Left hindlimb (tissue), 1 donor: ENCODE measurements at places on chromosomes 6 and 20.
A peak's percentile ranks its signal among the peaks of the same experiment; 100 is the strongest.

GRCh38 chr6:112620812-112621569 lies 273.9 kb downstream of the RFPL4B start:
- no peak for DNase-seq

DNA sequence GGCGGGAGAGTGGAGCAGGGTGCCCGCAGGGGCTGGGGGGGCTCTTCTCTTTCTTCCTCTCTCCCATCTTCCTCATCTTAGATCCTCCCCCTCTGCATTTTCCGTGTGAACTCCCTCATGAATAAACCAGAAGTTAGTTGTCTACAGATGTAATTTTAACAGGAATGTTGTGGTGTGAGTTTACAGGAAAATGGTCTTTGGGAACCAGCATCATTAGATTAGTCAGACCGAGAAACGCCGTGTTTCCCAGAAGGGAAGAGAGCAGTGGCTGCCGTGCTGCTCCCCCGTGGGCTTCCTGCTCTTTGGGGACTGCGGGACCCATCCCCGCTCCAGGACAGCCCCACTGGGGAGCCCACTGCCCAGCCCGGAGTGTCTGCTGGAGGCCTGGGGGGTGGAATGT lies 3.4 kb downstream of the MYT1 start:
- no peak for DNase-seq

DNA sequence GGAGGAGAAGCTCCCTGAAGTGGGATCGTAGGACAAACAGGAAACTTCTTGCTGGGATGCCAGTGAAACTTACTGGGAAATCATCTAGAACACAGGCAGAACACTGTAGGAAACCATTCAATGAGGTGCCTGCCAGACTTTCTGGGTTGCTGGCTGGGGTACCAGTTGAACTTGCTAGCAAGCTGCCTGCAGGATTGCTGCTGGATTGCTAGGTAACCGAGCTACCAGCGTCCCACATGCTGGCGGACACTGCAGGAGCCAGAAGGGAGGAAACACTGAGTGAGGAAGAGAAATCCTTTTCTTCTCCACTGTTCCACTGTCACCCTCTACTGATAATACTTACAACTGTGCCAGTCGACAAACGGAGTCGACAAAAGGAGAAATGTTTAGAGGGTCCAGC lies 91.3 kb upstream of the SLC35B3 start:
- DNase-seq = no peak

- DNase-seq = no peak
Observed at GRCh38 chr20:48906221-48906877, 15.2 kb upstream of the ARFGEF2 start.

DNA sequence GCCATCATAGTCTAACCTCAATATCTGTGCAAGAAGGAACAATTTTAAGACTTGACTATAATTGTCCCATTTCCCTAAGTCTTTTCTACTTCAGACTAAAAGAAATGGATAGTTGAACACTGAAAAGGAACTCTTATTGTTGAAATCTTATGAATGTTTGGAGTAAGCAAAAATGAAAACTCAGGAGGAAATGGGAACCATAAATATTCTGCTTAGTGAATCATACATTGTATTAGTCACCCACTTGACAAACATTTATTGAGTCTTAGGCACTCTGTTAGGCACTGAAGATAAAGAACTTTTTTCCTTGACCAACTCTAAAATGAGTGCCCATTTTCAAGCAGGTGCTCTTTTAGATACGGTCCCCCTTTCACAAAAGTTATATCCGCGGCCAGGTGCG lies 8.7 kb downstream of the CCDC170 start:
- DNase-seq = no peak

DNA sequence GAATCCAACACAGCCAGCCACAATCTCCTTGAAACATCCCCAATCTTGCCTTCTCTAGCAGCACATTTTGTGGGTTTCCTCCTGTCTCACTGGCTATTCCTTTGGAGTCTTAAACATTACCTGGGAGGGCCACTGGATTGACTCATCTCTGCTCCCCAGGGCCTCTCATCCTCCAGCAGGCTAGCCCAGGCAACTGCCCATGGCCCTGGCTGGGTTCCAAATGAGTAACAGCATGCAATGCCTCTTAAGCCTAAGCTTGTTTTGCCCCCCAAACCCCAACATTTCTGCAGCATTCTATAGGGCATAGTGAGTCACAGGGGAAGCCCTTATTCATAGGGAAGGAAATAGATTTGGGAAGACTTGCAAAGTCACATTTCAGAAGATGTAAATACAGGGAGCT lies 204.9 kb downstream of the FOXA2 start:
- no peak for DNase-seq

GRCh38 chr6:149109397-149110070 lies 208.0 kb upstream of the TAB2 start:
- no peak for DNase-seq

DNA sequence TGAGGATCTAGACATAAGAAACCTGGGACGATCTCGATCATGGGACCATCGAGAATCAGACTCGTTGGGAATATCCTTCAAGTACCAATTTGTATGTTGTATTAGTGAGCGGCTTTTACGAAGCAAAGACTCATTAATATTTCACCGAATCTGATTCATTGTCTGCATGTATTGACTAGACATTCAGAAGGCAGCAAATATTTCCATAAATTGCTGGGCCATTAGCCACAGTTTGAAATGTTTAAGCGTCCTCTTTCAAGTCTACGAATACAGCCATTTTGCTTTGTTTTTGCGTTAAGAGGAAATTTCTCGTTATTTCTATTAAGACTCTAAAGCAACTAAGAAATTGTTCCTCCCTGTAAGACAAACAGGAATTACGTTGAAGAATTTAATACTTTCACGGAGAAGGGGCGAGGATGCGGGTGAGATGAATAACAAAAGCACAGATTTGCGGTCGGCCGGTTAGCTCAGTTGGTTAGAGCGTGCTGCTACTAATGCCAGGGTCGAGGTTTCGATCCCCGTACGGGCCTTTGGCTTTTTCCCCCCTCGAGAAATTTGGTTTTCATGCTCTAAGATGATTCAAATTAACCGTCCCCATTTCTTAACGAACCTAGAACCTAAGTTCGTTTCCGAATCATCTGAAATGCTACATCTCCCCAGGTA lies 18.5 kb downstream of the POM121L2 start:
- DNase-seq = no peak

GRCh38 chr6:163577404-163577803 lies 162.9 kb downstream of the QKI start:
- no peak for DNase-seq

DNA sequence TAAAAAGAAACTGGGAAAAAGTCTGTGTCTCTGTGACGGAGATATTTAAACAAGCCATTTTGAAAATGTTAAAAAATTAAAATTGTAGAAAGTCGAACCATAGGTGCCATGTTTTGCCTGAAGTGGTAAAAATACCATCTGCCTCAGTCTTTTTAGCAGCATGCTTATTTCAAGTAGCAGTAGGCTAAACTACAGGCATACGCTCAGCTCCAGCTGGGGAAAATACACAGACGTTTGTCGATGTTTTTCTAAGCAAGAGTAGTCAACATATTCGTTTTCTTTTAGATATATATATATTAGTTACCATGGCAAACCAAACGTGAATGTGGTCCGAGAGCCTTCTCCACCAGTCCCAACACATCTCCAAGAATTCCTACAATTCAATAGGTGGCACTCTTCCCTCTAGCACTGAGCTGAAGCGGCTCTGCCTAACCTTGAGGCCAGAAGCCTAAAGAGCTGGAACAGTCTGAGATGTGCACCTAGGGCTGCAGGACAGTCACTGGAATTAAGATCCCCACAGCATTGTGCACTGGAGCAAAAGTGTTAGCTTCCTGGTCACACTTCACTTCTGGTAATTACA lies 70.2 kb upstream of the BEND3 start:
- no peak for DNase-seq

- peak; percentile 36 for DNase-seq
Observed at GRCh38 chr6:152129691-152130151, 322.2 kb downstream of the ESR1 start.

DNA sequence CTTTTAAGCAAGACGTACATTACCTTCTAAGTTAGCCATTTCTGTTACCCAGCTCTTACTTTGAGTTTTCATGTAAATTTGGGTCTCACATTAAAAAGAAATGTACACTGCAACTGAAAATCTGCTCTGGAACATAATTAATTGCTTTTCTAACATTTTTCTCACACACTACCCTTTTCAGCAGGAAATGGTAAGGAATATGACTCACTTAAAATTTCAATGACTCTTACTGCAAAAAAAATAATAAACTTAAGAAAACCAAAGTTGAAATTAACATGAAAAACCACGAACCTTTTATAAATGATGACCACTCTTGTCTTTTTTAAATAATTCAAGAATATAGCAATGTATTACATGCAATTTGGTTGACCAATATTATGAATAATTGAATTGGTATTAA lies 1.3 kb downstream of the CGA start:
- DNase-seq = no peak

- no peak for DNase-seq
Observed at GRCh38 chr6:152273002-152273401, 364.2 kb downstream of the SYNE1 start.

- no peak for DNase-seq
Observed at GRCh38 chr6:94597487-94597886, 979.8 kb upstream of the MANEA start.

DNA sequence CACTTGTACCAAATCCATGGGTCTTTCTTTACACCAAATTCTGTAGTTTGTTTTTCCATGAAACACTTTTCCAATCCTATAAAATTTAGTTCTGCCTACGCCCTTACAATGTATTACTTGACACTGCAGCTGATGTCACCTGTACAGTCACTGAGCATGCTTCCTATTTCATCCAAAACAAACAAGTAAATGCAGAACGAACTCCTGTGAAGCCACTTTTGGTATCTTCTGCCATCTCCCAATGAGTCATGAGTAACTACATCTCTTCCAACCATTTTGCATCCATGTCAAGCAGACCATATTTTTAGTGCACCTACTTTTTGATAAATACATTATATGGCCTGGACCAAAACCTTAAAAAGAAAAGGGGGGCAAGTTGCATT lies 42.4 kb downstream of the HDDC2 start:
- DNase-seq = no peak

- peak; percentile 94 for DNase-seq
Observed at GRCh38 chr6:28985462-28986164, 19.5 kb downstream of the ZNF311 start.

GRCh38 chr6:157715728-157716164 lies 107.3 kb upstream of the SNX9 start:
- peak; percentile 63 for DNase-seq

DNA sequence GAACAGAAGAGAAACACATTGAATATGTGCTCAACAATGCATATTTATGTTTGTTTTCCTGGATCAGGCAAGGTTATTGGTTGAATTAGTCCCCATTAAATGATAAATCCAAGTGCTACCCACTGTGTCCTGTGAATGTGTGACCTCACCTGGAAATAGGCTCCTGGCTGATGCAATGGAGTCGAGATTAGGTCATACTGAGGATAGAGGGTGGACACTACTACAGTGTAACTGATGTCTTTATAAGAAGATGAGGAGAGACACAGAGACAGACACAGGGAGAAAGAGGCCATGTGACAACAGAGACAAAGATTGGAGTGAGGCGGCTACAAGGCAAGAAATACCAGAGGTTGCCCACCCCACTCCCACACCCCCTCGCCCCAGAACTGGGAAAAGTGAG lies 559.3 kb downstream of the C6orf118 start:
- DNase-seq = no peak

- no peak for DNase-seq
Observed at GRCh38 chr20:3446779-3447178, 24.0 kb upstream of the ATRN start.

DNA sequence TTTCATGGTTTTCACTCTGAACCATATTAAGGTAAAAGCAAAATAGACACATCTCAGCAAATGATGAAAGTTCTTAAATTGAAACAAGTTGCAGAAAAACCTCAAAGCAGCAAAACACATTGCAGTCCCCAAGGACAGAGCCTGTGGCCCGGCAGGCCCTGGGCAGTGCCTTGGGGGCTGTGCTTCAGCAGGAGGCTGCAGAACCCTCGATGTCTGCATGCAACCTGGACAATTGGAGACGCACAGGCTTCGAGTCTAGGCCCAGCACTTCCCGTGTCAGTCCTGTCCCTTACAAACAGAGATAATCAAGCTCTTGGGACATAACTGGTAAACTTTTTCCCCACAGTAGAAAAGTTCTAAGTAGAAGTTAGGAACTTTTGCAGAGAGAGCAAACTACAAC lies 9.2 kb downstream of the PYGB start:
- no peak for DNase-seq

DNA sequence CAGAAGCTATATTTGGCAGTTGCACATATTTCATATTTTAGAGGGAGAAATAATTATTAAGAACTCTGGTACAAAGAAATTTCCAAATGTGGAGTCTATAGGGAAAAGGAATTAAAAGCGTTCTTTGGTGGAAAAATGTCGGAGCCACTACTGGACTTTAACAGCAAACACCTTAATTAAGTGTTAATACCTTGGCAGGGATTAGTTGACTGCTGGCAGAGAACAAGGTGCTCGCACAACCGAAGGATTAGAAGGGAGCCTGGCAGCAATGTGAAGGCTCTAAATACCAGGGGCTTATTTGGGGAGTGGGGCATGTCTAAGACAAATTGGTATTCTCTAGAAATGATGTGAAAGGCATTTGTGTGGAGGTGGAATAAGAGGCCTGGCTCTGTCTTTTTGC lies 98.9 kb downstream of the PAK5 start:
- DNase-seq = no peak

- DNase-seq = no peak
Observed at GRCh38 chr6:73612611-73613010, 41.2 kb downstream of the SLC17A5 start.

- no peak for DNase-seq
Observed at GRCh38 chr6:149014631-149015534, 268.1 kb downstream of the UST start.

DNA sequence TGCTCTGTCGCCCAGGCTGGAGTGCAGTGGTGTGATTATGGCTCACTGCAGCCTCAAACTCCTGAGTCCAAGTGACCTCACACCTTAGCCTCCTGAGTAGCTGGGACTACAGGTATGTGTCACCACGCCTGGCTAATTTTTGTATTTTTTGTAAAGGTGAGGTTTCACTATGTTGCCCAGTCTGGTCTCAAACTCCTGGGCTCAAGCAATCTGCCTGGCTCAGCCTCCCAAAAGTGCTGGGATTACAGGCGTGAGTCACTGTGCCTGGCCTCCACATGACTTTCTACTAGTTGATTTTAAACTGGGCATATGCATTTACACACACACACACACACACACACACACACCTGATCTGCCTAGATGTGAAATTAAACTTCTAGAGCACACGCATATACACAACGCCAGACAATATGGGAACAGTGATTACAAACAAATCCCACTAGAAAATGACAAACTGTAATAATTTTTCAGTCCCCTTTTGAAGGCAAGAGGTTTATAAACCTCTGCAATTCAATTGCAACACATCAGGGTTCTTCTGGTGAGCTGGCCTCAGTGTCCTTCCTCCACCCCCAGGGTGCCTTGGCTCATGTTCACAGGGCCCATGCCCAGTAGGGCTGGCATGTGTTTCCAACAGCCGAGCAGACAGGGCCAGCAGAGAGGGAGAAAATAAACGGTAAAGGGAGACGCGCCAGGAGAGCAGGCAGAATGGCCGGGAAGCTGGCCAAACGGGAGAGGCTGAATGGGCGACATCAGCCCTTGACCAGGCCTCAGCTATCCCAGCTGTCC lies 31.2 kb downstream of the PARD6B start:
- DNase-seq = peak; percentile 52
